Activated CD4-positive, alpha-beta T cell treated with anti-CD3 and anti-CD28 coated beads for 4 hours (primary cell): ENCODE measurements at places on chromosomes 12 and 14.

- no peak for DNase-seq
These were observed 588.2 kb upstream of the NOVA1 start for GRCh38 chr14:27186048-27186447.

DNA sequence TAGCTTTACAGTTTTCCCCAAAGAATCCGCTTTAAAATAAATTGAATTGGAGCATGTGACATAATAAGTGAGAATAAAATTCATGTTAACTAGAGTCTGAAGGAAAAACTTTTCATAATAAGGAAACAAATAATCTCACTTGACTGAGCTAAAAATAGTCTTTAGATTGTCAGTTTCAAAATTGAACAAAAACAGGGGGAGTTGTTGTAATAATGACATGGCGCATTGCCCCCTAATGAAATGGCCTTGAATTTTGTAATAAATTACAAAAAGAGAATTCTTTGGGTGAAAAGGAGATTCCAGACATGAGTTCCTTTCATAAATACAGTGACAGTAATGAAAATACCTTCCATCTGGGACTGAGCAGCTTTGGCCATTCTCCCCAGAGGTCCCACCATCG, 178.6 kb downstream of the EFCAB11 start:
- DNase-seq = no peak

GRCh38 chr14:66483322-66483721, 2.8 kb upstream of the CCDC196 start:
- no peak for DNase-seq

DNA sequence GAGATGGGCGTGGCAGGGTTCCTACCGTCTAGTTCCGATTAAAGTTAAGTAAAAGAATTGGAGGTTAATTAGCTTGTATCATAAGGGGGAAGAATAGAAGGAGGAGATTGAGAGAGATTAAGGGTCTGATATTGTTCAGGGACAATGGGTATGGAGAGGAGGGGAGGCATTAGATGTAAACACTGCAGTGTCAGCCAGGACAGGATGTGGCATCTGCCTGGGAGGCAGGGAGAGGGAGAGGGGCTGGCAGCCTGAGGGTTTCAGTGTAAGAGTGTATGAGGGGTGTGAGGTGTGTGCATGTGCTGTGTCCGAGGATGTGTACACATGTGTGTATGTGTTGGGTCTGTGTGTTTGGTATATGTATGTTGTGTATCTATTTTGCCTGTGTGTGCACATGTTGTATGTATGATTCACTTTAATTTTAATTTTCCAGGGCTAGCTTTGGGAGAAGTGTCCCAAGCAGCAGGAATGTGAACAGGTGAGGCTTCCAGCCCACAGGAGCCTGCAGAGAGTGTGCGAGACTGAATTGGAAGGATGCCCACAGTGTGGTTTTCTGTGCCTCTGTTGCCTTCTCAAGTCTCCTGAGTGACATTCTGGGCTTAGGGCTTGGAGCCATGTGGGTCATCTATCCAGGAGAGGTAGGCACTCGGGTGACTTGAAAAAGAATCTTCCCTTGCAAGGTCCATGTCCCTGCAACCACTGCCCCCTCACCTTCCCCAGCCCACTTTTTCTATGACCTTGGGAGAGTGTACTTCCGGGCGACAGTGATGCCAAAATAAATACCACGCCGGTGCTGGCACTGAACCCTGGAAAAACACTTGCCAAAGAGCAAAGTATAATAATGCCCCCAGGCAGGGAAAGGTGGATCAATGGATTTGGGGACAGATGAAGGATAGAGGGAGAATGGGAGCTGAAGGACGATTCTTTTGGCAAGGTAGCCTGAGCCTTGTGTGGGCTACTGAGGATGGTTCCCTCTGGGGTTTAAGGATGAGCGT, 36.8 kb upstream of the DCD start:
- no peak for DNase-seq

DNA sequence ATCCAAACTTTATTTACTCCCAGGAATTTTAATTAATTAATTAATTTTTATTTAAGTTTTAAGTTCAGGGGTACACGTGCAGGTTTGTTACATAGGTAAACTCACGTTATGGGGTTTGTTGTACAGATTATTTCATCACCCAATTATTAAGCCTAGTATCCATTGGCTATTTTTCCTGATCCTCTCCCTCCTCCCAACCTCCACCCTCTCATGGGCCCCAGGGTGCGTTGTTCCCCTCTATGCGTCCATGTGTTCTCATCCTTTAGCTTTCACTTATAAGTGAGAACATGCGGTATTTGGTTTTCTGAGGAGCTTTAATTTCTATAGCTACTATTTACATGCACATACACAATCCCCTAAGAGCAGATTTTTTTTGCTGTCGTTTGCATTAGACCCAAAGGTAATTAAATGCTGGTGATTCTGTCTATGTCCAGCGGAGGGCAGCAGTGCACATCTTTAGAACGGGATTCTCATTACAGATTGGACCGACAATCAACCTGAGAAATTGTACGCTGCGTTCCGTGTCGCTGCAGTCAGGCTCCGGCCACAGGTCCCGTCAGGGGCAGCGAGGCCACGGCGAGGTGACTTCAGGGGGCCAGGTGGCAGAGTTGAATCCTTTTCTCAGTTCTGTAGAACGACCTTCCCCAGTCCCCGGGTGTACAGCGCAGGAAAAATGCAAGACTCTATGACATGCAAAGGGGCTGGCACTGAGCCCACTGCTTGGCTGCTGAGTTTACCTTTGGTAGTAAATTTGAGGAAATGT, 11.6 kb downstream of the TMEM30B start:
- DNase-seq = peak; percentile 78

DNA sequence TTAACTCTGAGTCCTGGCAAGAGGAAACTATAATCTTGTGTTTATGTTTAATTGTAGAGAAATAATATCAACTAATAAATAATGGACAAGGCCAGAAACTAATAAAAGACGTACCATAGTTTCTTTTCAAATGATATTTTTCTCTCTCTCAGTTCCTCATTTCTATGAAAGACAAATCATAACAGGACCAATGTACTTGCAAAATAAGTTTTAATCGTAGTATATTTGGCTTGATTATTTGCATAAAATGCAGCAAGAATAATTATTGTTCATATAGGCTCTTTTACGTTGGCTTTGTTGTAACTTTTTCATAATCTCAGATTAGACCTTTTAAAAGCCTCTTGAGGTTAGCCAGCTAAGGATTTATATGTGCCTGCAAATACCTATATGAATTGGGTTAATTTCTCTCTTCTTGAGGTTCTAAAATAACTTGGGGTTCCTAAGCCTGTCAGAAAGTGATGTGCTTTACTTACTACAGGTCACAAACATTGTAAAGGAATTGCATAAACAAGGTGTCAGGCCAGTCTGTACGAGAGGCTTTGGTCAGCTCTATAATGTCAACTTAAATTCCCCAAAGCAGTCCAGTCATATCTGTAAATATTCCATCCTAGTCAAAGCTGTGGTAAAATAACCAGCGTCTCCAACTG, 152.8 kb upstream of the PTPRQ start:
- DNase-seq = no peak

- DNase-seq = no peak
These were observed 13.7 kb upstream of the ZNF385A start for GRCh38 chr12:54398218-54398617.

DNA sequence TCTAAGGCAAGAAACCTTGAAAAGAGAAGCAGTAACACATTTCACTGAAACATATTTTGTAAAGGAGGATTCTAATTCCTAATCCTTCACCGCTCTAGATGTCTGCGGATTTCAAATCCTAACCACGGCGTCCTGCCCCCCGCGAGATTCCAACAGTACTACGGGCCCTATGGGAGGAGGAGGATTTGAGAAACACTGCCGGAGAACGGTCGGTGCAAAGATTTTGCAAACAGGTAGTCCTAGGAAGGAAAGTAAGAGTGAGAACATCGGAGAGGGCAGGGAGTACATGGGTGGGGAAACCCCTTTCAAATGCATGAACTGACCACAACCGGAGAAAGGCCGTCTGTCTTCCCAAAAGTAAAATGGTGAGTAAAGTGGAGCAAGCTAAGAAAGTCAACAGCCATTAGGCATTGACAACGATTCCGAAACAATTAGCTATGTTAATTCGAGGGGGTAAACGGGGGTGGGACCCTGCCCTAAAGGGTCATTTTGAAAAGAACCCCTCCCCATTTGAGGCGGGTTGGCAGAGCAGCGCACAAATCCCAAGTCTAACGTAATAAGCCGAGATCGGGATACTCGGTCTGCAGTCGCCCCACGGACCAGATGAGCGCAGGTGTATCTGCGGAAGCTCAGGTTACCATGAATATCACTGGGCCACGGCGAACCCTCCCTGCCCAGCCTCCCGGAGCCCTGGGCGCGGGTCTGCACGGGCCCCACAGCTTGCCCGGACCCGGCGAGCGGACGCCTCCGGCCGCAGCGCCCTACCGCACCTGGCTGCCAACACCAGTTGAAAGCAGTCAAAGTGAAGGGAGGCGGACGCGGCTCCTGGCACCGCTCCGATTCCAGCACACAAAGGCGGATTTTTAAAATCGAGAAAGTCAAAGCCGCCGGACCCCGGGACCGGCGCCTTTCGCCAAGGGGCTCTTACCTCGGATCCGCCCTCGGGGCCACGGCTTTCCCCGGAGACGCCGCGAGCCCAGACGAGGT, 662 bp downstream of the EPS8 start:
- DNase-seq = peak; percentile 7

- no peak for DNase-seq
These were observed 34.7 kb downstream of the CYP46A1 start for GRCh38 chr14:99718811-99719192.

DNA sequence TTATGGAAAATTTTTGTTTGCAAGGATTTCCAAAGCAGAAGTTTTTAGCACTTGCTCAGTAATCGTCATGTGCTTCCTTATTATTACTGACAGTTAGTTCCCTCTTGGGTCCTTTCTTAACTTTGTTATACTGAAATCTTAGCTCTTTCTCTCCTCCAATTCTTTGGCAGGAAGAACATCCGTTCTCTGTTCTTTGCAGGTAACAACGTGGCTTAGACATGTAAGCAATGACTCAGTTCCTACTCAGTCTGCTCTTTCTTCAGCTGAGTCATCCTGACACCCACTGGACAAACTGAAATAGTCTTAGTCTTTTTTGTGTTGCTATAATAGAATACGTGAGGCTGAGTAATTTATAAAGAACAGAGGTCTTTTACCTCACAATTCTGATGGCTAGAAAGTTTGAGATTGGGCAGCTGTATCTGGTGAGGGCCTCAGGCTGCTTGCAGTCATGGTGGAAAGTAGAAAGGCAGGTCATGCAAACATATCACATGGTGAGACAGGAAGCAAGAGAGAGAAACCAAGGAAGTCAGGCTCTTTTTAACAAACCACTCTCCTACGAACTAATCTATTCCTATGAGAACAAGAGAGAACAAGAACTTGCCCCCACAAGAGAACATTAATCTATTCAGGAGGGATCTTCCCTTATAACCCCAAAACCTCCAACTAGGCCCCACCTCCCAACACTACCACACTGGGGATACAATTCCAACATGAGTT, 49.2 kb downstream of the TESPA1 start:
- DNase-seq = peak; percentile 54
